ENCODE measurements at places on chromosomes 5 and 9. TPM values are rescaled to one million over a fixed set of nuclear protein-coding genes. Genes with fewer than 3 reads are reported as not detected.

GRCh38 chr5:33662722-33663427 lies 222.1 kb downstream of the TARS1 start:
- ATAC-seq: no peak

FGF10 gene
- 0.20 TPM for total RNA-seq

- no peak for ATAC-seq
Measured at GRCh38 chr5:135343413-135343812, 55.6 kb downstream of the MACROH2A1 start.

DNA sequence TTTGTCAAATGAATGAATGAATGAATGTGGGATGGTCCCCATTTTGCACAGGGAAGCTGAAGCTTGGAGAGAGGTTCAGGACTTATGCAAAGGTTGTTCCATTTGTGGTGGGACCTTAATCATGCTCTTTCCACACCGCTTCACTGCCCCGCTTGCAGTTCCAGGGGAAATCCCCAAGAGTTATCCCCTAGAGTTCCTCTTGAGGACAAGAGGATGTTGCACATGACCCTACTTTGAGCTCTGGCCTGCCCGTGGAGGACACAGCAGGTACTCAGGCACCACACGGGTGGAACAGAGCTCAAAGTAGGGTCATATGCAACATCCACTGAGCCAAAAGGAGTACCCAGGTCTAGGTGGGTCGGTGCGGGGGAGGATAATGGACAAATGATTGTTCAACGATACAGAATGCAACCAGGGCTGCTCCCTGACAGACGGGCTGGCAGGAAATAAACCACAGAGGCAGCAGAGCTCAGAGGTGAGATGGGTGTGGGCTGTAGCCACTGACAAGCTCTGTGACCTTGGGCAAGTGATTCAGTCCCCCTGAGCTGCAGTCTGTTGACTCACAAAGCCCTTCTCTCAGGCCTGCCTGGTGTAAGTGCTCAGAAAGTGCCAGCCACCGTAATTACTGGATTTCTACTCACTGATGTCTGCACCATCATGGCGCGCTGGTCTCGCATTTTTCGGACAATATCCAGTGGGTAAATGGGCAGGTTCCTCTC lies 60.3 kb upstream of the EPB41L4B start:
- ATAC-seq: peak; percentile 41

DNA sequence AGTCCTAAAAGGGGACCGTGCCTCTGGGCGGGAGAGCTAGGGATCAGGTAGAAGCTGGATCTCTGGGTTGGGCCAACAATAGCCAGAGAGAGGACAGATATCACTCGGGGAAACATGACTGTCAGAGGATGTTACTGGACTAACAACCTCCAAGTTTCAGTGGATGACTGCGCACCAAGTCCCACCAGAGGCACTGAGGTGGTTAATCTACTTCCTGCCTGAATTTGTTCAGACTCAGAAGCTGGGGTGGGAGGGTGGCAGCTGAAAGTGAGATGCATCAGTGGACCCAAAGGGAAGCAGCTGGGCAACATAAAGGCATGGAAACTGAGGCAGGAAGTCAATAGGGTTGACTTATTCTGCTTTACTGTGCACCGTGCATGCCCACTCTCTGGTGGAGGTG lies 130.1 kb upstream of the SLC44A1 start:
- no peak for ATAC-seq

GRCh38 chr9:131627648-131628458 lies 82.5 kb downstream of the PRRT1B start:
- peak; percentile 70 for ATAC-seq

GRCh38 chr9:78133751-78134150 lies 102.1 kb upstream of the CEP78 start:
- no peak for ATAC-seq

PRKAA1 gene
- 32.3 TPM for total RNA-seq

KLHL3 gene
- total RNA-seq: 4.4 TPM

TEK gene
- total RNA-seq: 1.9 TPM

DNA sequence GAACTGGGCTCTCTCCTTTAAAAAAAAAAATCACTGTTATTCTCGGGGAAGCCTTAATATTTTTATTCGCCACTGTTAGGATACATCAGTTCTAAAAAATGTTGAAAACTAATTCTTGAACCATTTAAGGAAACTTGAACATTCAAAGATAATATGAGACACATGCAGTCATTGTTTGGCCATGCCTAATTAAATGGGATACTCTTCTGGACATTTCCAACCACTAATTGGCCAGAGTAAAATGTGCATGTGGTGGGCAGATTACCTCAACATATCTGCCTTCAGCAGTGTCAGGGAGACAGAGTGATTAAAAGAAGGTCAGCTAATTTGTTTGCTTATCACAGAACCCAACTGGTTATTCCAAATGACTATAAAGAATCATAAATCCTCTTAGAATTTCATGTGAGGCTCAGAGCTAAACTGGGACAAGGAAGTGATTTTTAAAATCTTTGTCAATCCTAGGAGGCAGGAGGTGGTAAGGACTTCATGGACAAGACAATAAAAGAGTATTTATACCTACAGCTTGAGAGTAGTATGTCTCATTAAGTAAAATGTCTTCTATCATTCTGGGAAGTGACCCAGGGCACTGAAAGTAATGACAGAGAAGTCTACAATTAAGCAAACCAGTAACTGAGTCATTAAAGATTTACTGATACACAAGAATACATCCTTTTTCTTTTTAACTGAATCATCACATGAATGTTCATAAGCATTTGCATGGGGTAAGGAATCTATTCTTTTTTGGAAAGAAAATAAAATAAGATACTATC lies 242.9 kb upstream of the TRPM3 start:
- ATAC-seq: no peak

DNA sequence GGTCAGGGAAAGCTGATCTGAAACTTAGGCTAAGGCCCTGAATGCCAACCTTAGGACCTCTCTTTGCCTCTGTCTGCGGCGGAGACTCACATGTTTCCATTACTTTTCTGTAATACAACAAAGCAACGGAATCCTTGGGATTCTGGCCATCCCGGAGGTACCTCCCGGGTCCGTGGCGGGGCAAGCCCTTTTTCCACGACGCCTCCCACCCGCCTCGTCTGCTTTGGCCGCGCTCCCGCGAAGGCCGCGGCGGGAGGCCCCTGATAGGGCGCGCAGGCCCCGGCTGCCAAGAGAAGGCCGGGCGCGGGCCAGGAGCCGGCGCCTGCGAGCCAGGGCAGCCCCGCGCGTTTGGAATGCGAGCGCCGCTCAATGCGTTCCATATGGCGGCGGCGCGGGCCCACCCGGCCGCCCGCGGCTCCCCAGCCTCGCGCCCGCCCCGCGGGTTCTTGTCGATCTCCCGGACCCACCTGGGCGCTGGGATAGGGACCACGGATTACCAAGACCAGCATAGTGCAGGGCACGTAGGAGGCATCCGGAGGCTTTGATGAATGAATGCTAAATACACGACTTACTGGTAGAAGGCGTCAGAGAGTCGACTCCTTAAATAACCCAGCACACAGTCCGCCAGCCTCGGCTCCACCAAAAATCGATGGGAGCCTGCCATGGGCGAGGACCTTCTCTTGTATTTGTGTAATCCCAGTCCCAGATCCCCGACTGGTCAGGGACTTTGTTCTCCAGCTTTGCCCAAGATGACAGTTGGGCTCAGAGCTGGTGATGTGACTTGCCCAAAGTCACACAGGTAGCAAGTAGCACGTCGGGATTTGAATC lies 17.5 kb upstream of the PHF19 start:
- peak; percentile 47 for ATAC-seq

GRCh38 chr5:177036443-177036842 lies 13.9 kb downstream of the ZNF346 start:
- no peak for ATAC-seq

PCA3 gene
- not detected for total RNA-seq

DNA sequence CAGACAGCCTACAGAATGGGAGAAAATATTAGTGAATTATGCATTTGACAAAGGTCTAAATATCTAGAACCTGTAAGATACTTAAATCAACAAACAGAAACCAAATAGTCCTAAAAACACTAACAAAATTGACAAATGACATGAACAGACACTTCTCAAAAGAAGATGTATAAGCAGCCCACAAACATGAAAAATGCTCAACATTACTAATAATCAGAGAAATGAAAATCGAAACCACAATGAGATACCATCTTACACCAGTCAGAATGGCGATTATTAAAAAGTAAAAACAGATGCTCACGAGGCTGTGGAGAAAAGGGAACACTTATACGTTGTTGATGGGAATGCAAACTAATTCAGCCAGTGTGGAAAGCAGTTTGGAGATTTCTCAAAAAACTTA lies 1186.8 kb downstream of the DTWD2 start:
- no peak for ATAC-seq

DNA sequence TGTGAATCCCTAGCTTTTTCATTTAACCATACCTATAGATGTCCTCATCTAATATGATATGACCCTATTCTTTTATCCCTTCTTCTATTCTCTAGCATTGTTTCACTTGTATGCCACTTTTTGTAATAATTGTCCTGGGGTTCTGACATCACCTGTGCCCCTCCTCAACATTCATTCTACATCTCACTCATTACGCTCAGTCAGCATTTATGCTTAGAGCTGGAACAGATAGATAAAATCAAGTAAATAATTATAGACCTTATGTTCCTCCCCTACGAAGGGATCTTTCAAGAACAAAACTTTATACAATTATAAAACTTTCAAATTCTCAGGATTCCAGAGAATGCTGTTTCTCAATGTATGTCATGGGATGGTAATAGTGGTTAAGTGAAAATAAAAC lies 18.0 kb downstream of the GABRA6 start:
- no peak for ATAC-seq

DNA sequence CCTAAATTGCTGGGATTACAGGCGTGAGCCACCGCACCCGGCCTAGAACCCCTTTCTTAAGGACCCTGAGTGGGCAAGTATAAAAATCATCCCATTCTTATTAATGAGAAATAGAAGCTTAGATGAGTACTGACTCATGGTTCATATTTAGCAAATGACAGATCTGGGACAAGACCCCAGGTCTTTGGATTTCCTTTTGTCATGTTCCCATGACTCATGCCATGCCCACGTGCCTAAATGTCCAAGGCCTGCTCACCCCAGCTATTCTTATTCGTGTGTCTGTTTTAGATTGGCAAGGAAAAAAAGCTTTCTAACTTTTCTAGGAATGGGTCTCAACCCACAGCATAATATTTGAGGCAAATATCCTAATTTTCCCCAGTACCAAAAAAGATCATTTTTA lies 57.7 kb upstream of the RPS23 start:
- ATAC-seq: no peak

- no peak for ATAC-seq
Measured at GRCh38 chr9:96460882-96461281, 10.9 kb downstream of the HABP4 start.

DNA sequence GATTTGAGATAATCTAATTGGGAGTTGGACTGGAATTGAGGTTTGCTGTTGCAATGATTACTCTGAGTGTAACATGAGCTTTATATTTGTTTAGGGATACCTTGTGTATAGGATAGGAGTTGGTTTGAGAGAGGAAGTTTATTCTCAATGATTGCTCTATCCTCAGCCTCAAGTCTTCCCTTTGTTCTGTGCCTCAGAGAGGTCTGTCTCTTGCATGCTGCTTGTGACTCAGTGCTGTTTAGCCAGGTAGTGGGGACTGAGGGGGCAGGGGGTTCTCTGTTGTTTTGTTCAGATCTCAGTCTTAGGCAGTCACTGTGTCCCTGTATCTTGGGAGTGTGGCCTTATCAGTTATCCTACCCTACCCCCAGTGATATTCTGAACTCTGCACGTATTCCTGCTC lies 192.1 kb downstream of the SPATA31D1 start:
- ATAC-seq: no peak

DNA sequence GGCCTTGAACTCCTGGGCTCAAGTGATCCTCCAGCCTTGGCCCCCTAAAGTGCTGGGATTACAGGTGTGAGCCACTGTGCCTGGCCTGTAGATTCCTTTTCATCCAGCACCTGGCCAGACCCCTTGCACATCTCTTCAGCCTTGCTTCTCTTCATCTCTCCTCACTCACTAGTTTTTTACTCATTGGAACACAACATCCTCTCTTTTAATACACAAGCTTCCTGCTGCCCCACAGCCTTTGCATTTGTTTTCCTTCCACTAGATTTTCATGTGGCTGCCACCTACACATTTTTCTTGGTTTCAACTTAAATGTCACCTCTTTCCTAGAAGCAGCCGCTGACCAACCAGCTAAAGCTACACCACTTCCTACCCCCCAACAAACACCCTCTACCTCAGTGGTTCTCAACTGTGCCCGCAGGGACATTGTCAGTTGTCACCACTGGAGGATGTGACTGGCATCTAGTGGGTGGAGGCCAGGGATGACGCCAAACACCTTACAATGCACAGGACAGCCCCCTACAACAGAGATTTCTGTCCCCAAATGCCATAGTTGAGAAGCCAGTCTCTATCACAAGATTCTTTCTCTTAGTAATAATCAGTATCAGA lies 33.7 kb downstream of the HAVCR1 start:
- ATAC-seq: no peak

Data from esophagus mucosa (tissue), 1 donor.